Right atrium auricular region (tissue), 2 donors: ENCODE measurements at places on chromosomes 1 and 21. TPM values are rescaled to one million over a fixed set of nuclear protein-coding genes. Genes with fewer than 3 reads are reported as not detected.

DNA sequence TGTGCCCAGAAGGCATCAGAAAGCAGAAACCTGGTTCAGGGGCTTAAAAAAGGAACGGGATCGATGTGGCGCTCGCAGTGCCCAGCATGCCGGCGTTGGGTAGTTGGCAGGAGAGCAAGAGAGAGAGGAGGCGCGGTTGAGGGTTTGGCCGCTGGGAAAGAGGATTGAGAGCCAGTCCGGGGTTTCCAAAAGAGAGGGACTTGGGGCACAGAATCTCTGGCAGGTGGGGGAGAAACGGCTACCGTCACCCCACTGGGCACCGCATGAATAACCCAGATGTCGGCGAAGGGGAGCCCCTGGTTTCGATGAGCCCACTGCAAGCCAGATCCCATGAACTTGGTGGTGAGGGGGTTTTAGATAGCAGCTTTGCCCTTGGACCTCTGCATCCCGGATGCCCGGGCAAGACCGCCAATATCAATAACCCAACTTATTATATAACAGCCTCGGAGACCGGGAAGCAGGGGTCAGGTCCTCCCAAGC lies 60.4 kb upstream of the ACOT11 start:
- no peak for DNase-seq

DNA sequence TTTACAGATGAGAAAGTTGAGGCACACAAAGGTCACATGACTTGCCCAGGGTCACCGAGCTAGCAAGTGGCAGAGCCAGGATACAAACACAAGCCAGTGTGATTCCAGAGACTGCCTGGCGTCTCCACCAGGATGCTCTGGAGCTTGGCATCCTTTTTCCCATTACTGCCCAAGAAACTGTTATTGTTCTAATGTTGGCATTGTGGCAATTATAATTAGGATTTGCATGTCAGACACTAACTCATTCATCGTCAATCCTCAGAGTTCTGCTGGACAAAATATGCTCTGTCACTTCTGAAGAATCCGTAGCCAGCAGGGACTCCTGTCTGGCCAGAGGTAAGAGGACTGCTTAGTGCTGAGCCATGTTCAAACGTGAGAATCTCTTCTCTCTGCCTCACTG lies 8.8 kb downstream of the KAZN start:
- no peak for DNase-seq

Gene PTCH2
- total RNA-seq: 0.22 TPM

DNA sequence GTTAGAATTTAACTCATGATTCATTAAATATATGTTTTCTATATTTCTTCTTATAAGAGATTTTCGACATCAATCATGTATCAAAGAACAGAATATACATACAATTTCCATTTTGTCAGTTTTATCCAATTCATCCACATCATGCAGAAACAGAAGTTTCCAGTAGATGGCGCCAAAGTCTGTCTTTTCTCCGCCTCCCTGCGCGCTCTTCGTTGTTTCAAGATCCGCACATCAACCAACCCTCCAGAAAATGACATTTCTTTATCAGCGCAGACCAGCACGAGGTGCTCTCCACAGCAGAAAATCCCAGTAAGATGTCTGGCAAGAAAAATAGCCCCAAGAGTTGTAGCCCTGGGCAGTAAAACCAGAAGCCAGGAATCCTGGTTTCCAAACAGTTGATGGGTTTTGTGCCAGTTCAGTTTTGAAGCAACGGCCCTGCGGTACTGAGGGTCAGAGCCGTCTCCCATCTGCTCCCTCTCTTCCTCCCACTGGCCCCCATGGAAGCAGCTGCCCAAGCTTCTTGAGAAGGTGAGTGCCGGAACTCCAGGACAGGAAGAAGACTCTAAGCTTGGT lies 38.6 kb upstream of the GPR137B start:
- DNase-seq: peak; percentile 64

- DNase-seq: no peak
Measured at GRCh38 chr1:215477632-215478031, 89.5 kb upstream of the KCTD3 start.

DNA sequence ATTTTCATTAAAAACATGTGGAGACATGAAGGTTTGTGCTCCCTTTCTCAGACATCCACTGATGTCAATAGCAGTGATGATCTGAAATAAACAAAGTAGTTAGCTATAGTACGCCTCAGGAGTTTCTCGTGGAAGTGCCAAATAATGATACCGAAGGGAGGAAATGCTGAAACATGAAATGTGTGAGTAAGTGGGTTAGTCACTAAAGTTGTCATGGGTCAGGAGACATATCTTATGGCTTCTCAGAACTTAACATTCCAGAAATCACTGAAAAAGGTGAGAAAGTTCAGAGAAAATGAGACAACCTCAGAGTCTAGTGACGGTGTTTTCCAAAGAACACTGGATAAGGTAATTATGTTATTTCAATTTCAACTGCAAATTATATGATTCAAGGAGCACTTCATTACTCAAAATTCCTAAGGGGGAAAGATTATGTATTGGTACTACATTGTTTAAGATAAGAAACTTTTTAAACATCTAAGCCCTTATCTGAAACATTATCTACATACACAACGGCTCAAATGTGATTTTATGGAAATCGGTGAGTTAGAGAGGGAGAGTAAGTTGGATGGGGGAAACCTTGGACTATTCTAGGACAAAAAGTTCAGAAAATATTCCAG lies 20.6 kb downstream of the NIBAN1 start:
- DNase-seq: no peak

Gene SDC3
- 43.8 TPM for total RNA-seq
